ENCODE measurements at places on chromosomes 3 and 15. TPM values are rescaled to one million over a fixed set of nuclear protein-coding genes. Genes with fewer than 3 reads are reported as not detected.

CCDC54 gene
- not detected for total RNA-seq

- no peak for DNase-seq
These were observed 4.8 kb downstream of the PAQR9 start for GRCh38 chr3:142958707-142959106.

DNA sequence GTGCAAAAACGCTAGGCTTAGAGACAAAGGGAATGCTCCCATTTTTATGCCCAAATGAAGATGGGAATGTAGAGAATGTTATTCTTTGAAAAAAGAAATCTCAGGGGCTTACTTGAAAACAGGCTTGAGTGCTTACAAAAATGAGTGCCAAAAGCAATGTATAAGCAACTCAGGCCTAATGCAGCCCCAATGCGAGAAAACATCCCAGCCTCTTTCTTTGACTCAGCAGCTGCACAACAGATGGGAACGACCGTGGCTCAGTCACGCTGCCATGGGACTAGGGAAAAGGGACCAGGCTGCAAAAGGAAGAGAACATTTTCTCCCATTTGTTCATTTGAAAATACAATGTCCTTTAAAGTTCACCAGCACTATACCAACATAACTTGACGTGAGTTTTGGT is 246.4 kb upstream of the LRIG1 start:
- DNase-seq: no peak

GRCh38 chr3:60788185-60788584 is 463.1 kb downstream of the FHIT start:
- DNase-seq: no peak

GRCh38 chr3:117263745-117264144 is 554.2 kb downstream of the TUSC7 start:
- DNase-seq: no peak

All from activated CD8-positive, alpha-beta T cell treated with anti-CD3 and anti-CD28 coated beads, Interleukin-2, amount 10 ng/mL, durations not matched to agents 7 days and 5 days (primary cell).